ENCODE measurements at places on chromosomes 11 and 22.
A peak's percentile ranks its signal among the peaks of the same experiment; 100 is the strongest.

GRCh38 chr11:102026217-102026616 is 21.0 kb upstream of the CFAP300 start:
- no peak for DNase-seq

GRCh38 chr11:125974284-125974683 is 28.4 kb downstream of the VSIG10L2 start:
- no peak for DNase-seq

- DNase-seq = no peak
Observed at GRCh38 chr22:40525250-40525884, 111.2 kb downstream of the MRTFA start.

GRCh38 chr11:85791409-85791990 is 19.4 kb downstream of the SYTL2 start:
- no peak for DNase-seq

DNA sequence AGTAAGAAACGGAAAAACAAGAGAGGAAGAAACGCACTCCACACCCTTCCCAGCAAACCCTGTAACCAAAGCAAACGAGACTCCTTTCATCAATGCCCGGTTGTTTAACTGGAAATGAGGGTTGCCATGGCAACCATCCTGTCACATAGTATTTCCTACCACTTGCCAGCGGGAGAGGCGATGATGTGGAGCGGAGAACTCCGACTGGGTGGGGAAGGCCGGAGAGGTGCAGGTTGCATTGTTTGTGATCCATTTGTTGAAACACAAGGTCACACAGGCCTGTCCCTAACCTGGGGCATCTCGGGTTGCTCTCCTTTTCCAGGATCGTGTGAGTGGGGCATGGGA is 609.9 kb downstream of the BUD13 start:
- no peak for DNase-seq

DNA sequence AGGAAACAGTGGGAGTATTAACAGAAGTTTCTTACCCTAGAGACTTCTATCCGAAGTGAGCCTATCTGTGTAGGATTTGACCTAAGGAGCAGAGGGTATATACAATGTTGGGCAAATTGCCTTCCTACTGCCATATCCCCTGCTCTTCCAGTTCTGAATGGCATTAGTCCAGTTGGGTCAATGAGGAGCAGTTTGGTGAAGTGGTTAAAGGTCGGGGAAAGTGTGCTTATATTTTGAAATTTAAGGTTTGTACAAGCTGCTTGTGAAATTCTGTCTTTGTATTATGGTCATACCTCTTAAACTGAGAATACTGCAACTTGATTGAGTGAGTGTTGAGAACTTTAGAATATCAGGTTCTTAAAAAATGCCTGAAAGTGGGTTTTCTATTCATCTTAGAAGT is 1.7 kb downstream of the EI24 start:
- no peak for DNase-seq

GRCh38 chr11:2434008-2434407 is 10.3 kb downstream of the TRPM5 start:
- no peak for DNase-seq

DNA sequence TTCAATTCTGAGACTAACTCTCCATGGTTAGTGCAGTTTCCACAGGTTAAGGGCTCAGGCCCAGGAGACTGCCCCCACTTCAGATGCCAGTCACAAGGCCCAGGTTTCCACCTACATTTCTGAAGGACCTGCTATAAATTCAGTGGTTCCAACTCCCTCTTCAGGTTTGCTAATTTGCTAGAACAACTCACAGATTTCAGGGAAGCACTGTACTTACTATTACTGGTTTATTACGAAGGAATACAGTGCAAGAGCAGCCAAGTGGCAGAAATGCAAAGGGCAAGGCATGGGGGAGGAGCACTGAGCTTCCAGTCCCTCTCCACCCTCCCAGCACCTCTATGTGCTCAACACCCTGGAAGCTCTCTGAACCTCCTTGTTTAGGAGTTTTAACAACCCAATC is 39.3 kb upstream of the SPON1 start:
- no peak for DNase-seq

GRCh38 chr11:17658211-17658610 is 61.2 kb upstream of the MYOD1 start:
- DNase-seq = no peak

- no peak for DNase-seq
Observed at GRCh38 chr11:70540196-70540595, 141.9 kb downstream of the CTTN start.

GRCh38 chr11:8192016-8192895 is 23.4 kb upstream of the RIC3 start:
- peak; percentile 23 for DNase-seq

GRCh38 chr11:115276191-115276590 is 228.0 kb downstream of the CADM1 start:
- no peak for DNase-seq

DNA sequence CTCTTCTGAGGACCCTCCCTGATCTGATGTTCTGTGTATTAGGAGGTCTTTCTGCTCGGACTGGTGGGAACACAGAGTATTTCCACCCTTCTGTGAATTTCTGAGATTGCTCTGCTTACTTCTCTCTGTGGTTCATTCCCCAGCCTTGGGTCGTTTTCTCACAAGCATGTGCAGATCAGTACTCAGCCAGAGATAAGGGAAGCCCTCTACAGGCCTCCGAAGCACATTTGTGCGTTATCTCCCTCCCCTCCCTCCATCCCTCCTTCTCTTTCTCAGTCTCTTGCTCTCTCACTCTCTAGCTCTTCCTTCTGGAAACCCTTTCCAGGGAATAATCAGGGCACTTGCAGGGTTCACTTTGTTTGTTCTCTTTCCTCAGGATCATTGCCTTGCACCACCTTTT is 35.2 kb upstream of the TUB start:
- DNase-seq = no peak

- DNase-seq = no peak
Observed at GRCh38 chr11:70804139-70804837, 406.0 kb downstream of the CTTN start.

DNA sequence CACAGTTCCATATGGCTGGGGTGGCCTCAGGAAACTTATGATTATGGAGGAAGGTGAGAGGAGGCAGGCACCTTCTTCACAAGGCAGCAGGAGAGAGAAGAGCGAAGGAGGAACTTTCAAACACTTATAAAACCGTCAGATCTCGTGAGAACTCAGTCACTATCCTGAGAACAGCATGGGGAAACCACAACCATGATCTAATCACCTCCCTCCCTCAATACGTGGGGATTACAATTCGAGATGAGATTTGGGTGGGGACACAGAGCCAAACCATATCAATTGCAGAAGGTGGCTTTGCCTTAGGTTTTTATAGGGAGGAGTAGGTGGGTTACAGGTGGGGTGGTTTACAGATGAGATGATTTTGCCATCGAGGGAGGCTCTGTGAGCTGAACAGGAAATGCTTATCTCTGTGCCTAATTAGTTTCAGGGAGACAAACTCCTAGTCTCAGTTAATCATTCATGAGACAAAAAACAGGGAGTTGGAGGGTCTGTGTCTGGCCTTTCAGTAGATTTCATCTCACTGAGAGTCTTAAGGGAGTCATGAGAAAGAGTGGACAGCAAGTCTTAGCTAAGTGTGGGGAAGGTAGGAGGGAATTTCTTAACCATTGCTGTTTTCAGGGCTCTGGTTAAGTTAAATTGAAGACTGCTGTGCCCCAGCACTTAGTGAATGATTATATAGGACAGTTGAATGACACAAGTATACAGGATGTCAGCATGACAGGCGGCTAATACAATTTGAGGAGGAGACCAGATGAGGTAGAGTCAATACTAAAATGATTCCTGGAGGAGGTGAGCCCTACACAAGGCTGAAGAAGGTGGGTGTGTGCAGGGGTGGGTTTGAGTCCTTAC is 47.7 kb downstream of the CWC15 start:
- DNase-seq = no peak

GRCh38 chr22:20438427-20438677 is 727 bp upstream of the SCARF2 start:
- DNase-seq = no peak

DNA sequence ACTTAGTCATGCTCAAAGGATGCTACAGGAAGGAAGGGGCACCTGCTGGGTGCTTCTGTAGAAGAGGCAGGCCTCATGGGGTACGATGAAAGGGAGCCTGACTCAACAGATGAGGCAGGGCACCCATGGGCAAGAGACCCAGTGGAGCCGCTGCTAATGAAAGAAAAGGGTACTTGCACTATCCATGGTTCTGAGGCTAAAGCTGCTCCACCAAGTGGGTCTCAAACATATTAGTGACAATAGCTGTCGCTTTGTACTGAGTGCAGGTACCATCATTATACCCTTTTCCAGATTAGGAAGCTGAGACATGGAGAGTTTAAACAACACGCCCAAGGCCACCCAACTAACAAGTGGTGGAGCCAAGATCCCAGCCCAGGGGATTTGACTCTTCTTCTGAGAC is 127.5 kb upstream of the SERPIND1 start:
- no peak for DNase-seq

DNA sequence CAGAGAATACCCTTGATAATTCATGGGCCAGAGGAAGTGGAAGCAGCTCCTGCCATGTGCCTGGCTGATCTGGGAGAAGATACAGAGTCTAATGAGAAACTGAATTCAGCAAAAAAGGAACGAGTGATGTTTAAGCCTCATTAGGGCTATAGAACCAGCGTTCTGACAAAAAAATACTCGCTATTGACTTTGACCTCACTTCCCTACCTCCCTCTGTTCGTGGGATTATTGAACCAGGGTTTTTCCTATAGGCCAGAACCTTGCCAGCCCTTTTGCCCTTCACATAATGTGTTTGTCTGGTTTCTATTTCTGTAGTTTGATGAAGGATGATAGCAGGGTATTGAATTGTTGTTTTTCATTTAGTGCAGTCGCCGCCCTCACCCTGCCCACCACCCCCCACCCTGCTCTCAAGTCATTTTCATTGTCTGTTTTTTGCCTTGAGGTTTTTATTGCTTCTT is 7.6 kb upstream of the RBFOX2 start:
- no peak for DNase-seq

GRCh38 chr11:61890529-61891330 is 615 bp downstream of the FADS3 start:
- DNase-seq = peak; percentile 62

- DNase-seq = no peak
Observed at GRCh38 chr22:44341431-44342346, 28.9 kb upstream of the SHISAL1 start.

DNA sequence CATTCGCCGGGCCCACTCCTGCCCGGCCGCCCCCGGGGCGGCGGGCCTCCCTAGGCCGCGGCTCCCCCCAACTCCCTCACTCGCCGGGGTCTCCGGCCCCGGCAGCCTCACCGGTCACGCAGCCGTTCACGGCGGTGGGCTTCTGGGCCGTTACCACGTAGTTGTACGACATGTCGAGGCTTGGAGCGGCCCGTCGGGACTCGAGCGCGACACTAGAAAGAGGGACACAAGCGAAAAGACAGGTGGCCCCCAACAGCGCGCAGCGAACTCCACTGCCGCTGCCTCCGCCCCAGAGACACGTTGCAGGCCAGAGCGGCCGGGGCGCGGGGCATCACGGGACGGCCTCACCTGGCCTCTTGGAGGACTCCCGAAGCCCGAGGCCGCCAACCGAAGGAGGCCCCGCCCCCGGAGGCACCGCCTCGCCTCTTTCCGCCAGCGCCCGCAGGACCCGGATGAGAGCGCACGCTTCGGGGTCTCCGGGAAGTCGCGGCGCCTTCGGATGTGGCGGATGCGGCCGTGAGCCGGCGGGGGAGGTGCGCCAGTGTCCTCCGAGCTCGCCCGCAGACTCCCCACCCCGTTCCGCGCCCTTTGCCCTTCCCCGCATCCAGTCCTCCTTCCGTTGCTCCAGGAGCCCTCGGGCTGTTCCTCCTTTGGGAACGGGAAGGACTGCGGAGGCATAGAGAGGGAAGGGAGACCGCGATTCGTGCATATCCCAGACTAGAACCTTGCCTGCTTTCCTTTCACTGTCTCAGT is at the start of the genes DDB1 and TKFC:
DDB1 (minus strand) TSS at position 309 of the 753 bp plus-strand sequence; CDS start at position 172, 137 bp downstream.
TKFC (plus strand) TSS at position 432 of the 753 bp plus-strand sequence. CDS start 1,501 bp downstream, outside the sequence.
- DNase-seq = peak; percentile 57

GRCh38 chr11:24357620-24358410 is 139.0 kb upstream of the LUZP2 start:
- DNase-seq = no peak
